ENCODE measurements at places on chromosomes 3 and 15.
A peak's percentile ranks its signal among the peaks of the same experiment; 100 is the strongest.

DNA sequence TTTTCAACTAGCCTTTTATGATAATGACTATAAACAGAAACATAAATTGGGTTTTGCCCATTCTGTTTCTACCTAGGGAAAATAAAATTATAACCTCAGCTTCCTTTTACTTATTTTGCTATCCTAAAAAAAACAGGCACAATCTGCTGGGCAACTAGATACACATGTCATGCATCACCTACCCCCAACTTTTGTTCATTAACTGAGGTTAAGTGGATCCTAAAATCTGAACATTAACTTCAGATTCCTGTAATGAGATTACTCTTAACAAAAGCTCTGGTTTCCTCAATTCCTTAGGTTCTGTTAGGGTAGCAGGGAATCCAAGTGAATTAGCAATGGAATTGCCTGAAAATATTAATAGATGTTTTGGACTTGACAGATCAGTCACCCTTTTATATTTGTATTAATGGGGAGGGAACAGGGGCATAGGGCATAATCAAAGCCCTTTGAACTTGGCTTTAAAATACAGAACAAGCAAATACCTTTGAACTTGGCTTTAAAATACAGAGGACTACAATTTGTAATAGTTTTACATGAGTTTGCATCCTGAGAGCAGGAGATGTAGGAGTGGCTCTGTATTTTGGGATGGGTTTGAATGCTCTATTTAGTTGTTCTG lies 106.6 kb downstream of the FEZF2 start:
- DNase-seq: no peak

DNA sequence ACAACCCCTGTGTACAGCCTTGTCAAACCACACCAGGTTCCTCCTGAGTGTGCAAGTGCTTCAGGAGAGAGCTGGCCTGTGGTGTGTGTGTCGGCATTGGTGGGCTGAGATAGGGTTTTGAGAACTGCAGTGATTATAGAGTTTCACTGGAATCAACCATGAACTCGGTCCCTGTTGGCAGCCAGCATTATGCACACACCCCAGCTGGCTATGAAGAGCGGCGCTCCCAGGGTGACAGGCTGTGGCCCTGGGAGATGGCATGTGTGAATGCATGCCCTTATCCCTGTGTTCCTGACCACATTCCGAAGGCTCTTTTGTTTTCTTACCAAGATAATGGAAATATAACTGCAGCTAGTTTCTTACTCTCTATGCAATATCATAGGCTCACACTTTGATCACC lies 101.8 kb downstream of the SNRK start:
- no peak for DNase-seq

GRCh38 chr3:12352253-12352652 lies 63.4 kb downstream of the PPARG start:
- DNase-seq: no peak

DNA sequence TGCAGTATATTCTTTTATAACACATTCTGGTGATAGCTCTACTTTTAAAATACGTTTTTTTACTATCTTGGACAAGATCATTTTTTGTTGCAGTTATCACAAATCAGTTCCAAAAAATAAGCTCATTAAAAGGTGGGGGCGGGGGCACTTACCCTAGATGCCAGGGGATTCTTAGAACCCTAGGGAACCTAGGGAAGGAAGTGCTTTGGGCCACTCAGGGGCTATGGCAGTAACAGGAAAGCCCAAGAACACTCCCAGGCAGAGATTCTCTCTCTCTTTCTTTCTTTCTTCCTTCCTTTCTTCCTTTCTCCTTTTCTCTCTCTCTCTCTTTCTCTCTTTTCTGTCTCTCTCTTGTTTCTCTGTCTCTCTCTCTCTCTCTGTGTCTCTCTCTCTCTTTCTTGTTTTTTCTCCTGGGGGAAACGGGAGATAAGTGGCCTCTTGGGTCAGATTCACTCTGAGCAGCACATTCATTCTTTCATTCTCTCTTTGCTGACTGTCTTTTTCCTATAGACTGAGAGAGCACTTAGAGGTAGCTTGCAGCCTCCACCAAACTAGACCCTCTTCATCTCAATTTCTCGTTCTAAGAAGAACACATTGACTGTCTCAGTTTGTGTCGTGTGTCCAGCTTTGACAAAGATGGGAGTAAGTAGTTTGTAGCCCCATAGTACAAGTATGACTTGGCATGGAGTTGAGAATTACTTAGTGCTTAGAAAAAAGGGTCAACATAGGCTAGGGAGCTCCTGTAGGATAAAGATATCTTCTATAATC lies 16.6 kb downstream of the SCAANT1 start:
- no peak for DNase-seq

GRCh38 chr3:105093371-105094252 lies 273.1 kb upstream of the ALCAM start:
- DNase-seq: peak; percentile 15

GRCh38 chr15:63246691-63247469 lies 30.5 kb upstream of the APH1B start:
- peak; percentile 97 for DNase-seq

DNA sequence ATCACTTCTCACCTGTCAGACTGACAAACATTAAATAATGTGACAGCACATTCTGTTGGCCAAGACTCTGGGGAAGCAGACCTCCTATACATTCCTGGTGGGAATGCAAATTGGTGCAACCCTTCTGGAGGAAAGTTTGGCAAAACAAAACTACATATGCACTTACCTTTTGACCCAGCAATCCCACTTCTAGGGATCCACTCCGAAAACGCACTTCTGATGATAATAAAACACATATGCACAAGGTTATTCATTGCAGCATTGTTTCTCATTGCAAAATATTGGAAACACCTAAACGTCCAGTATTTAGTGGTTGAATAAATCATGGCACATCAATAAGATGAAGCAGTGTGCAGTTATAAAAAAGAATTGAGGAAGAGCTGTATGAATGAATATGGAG lies 145.5 kb upstream of the ABHD17C start:
- no peak for DNase-seq

DNA sequence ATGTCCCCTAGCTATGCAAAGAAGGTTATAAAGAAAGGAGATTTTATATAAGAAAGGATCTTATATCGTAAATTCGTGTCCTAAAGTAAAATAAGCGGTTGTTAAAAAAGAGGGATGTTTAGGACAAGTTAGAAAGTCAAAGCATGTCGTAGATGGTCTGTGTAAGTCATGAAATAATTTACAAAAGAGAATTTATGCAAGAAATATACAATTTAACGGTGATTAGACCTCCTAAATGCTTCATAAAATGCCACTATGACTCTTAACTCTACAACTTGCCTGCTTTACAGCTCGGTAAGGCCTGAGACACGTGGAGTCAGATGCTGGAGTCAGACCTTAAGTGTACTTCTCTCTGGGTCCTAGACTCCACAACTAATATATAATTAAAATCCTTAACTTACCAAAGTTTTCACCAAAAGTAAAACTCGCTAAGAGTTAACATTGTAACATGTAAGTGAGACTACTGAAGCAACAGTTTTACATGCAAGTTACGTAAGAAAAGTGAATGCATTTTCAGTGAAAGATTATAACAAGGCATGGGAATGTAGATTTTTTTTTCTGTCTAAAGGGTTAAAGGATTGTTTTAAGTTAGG lies 13.3 kb upstream of the SRPRB start:
- DNase-seq: no peak

Data from epithelial cell of esophagus (primary cell).